Dermis microvascular lymphatic vessel endothelial cell (primary cell): ENCODE measurements at places on chromosomes 13 and 19. TPM values are rescaled to one million over a fixed set of nuclear protein-coding genes. Genes with fewer than 3 reads are reported as not detected.

- DNase-seq, result no peak
Measured at GRCh38 chr19:55284405-55285058, 735 bp downstream of the BRSK1 start.

DNA sequence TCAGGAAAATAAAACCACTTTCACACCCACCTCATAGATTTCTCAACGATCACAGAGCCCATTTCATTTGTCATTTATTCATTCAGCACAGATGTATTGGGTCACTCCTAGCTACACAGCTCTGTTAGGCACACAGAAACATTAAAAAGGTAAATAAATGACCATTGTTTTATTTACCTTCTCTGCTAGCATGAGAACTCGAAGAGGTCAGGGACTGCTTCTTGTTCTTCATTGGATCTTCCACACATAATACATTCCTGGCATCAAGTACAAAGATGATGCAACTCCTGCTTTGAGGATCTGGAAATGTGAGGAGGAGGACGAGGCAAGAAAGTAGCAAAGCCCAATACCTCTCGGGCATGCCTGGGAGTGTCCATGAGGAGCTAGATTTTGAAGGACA is 168.1 kb downstream of the RBM26 start:
- no peak for DNase-seq

DNA sequence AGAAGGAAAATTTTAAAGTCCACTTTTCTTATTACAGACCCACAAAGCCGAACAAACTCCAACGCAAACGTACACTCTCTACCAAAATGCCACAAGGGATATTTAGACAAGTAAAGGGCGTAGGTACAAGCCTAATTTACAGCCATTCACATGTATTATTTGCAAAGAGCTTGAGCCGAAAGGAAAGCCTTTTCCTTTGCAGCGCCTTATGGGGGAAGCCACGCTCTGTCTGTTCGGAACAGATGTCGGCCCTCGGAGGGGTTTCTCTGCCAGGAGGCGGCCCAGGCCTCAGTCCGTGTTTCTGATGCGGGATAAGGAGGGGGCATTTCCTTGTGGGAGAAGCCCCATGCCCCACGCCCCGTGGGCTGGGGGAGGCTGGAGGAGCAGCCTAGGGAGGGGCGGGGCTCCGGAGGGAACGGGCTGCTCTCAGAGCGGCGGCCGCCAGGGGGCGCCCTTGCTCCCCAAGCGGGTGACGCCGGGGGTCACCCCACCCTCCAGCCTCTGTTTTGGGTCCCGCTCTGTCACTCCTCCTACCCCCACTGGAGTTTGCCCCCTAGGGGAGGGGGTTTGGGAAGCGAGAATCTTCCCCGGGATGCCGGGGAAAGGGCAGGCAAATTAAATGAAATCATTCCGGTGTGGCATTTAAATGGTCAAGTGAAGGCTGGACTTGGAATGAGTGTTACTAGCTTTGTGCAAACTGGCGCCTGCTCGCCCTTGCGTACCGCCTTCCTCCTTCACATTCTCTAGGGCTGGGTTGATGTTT is 2.9 kb downstream of the HTR2A start:
- peak; percentile 29 for DNase-seq

DNA sequence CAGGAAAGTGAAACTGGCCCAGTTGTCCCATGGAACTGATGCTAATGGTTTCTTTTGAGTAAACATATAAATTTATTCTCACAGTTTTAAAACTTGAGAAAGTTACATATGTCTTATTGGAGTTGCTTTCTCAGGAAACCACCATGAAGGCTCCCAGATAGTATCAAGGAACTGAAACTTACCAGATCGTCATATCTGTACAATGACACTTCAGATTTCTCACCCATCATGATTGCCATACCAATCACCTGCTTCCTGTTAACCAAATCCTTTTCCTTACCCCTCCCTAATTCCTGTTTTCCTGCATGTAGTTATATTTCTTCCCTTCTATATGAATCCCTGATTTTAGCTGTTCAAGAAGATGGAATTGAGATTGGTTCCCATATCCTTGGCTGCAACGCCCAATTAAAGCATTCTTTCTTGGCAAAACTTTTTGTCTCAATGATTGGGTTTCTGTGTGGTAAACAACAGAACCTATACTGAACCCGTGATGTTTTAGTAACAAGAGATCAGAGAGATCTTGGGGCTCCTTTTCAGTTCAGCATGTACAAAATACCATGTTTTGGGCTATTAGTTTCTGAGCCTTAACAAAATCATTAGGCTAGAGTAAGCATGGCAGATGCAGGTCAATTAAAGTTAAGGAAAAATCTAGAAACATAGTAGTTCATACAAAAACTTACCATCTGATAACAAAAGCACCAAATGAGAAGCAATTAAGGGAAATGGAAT is 781.3 kb upstream of the MIR17HG start:
- DNase-seq, result no peak

DNA sequence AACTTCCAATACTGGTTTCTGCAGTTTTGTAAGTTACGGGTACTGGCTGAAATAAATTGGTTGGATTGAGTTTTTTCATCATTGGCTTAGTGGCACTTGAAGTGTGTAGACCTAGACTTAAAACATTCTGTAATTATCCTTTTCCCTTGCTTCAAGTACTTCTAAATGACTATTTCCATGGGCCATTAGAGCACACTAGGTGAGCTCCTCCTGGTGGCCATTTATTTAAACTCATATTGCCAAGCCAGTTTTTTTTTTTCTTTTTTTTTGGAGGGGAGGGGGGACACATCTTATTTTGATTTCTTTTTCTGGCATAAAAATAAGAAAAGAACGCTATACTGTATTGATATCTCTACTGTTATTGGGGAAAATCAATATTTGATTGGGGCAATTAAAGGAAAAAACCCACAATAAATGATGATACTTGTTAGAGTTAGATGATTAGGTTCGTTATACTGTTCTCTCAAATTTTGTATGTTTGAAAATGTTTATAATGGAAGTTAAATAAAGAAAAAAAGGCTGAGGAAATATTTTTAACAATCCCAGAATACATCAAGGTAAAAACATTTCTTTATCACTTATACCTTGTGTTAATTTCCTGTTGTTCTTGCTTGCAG is 82.9 kb downstream of the PDS5B start:
- DNase-seq, result peak; percentile 71

DNA sequence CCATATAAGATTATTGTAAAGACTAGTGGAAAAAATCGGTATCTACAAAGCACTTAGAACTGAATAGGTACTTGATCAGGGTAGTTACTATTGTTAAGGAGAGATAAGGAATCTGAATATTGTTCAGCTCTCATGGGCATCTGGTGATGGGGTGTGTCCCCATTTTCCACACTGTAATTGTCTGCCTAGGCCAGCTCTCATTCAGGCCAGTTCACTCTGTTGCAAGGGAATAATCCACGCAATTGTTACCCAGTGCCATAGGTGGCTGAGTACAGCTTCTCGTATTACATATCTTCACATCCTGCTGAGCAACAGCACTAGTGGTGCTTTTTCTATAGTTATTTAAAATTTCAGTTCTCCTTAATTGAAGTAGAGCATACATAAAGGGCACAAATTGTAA is 45.6 kb upstream of the C13orf42 start:
- no peak for DNase-seq

GRCh38 chr13:78030341-78030896 is 111.8 kb upstream of the EDNRB start:
- no peak for DNase-seq

DNA sequence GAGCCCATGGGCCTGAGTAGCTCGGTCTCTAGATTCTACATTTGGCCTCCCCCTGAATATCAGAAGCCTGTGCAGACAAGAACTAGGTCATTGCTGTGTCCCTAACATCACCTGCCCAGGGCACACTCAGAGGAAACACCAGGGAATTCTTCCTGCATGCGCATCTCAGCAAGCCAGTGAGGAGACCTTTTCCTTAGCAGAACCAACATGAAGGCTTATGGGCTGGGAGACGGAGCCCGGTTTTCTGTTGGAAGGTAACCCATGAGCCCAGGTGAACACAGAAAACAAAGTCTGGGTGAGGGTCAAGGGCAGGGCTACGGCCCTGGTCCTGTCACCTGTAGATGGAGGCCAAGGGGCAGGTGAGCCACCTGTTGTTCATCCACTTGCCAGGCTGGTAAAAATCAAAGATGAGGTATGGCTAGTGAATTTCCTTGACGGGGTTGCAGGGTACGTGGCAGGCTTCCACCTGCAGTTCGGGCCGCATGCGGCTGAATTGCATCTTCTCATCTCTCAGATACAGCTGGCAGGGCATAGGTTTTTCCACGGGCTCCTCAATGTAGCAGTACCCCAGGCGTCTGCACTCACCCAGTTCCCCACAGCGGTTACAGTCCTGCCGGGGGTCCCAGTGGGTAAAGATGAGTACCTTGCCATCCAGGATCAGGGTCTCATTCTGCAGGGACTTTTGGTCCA is 3.6 kb upstream of the FAM187B start:
- no peak for DNase-seq

SERP2 gene
- total RNA-seq, result 1.8 and 2.1 TPM in 2 replicates

RHPN2 gene
- total RNA-seq, result 5.9 and 15.8 TPM in 2 replicates
